NCI-H748 treated with DMSO at 0.1 percent for 48 hours (cell line): ENCODE measurements at places on chromosomes 13 and 19.

DNA sequence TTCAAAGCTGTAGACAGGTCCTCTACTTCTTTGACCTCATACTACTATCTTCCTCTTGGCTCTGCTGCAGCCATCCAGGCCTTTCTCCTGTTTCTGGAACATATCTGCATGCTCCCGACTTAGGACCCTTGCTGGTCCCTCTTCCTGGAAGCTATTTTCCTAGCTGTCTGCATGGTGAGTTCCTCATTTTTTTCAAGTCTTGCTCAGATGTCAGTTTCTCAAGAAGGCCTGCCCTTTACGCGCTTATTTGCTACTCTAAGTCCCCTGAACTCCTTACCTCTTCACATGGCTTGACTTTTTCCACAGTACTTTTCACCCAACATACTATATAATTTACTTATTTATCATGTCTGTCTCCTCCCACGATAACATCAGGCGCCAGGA lies 31.4 kb downstream of the DNAJC3 start:
- DNase-seq = no peak

- DNase-seq = no peak
These were observed 10.1 kb downstream of the KCNN1 start for GRCh38 chr19:17977021-17977420.

- DNase-seq = no peak
These were observed 52.2 kb downstream of the PEPD start for GRCh38 chr19:33469171-33470039.

DNA sequence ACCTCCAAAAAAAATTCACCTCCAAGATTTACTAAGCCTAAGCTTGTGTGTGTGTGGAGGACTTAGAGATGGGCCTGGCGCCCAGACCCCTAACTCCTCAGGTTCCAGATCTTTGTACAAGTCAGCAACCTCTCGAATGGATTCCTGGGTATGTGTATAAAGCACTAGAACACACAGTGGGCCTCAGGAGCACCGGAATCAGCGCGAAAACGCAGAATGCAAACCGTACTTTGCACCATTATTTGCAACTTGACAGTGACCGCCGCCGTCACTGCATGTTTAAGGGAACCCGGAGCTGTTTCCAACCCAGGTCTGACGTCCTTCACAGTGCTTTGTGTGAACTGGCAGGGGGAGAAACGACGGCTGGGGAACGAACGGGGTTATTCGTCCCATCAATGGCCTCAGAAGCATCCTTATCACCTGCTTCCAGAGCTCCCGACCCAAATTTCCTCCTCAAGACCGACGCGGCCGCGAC lies 688 bp downstream of the ZNF606 start:
- no peak for DNase-seq

- DNase-seq = no peak
These were observed 36.3 kb downstream of the EFNB2 start for GRCh38 chr13:106499113-106499512.

- peak; percentile 55 for DNase-seq
These were observed 16.1 kb upstream of the RASA3 start for GRCh38 chr13:114148521-114148855.

GRCh38 chr19:996051-996838 lies 4.0 kb upstream of the GRIN3B start:
- DNase-seq = no peak

- peak; percentile 19 for DNase-seq
These were observed 1623.4 kb upstream of the PRR20A start for GRCh38 chr13:55517312-55517711.

DNA sequence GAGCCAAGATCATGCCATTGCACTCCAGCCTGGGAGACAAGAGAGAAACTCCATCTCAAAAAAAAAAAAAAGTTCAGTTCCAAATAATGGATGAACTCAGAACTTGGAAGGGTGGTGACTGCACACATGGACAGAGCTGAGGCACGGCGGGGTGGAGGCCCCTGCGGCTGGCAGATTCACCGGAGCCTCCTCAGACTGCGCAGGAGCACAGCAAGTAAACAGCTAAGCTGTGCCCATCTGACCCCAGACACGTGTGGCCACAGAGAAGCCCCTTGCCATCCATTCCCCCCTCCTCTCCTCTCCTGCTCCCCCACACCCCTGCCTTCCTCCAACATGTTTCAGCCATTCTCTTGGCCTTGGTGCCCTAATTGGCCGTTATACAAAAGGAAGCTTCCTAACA lies 15.6 kb upstream of the PROZ start:
- no peak for DNase-seq

DNA sequence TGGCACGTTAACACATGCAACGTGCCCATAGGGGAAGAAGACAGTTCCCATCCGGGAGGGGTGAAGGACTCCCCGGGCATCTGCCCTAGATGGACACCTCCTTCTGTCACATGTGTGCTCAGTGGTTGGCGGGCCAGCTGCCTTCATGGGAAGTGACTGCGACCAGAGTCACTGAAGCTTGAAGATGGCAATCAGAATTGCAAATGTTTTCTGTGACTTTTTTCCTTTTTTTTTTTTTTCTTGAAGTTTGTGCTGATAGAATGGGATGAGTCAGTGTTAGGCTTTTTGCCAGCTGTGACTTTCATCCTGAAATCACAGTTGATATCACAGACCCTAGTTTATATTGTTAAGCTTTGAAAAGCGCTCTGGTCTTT lies 109.2 kb upstream of the MCF2L start:
- no peak for DNase-seq

DNA sequence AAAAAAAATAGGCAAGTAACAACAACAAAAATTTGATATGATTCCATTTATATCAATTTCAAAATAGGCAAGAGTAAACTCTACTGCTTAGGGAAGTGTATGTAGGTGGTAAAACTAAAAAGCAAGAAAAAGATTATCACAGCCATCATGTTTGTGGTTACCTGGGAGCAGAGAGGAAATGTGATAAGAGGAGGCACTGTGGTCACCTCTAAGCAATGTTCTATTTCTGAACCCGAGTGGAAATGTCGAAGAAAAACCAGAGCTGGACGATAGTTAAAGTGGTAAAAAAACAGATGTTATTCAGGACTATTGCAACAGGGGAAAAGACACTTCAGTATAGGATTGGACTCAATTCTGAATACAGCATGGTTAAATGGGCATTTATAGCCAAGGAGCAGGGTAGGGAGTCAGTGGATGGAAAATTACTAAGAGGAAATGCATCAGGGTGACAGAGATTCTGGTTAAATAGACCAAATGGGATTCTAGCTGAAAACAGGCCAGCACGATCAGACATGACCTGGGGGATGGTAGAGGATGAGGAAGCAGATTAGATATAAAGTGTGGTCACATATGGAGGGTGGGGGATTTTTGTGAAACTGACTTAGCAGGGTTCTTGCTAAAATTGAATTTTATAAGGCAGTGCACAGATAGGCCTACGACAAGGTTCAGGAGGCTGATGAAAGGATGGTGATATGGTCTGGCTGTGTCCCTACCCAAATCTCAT lies 6.0 kb upstream of the TEX30 start:
- DNase-seq = no peak

GRCh38 chr19:20928371-20928770 lies 5.3 kb downstream of the ZNF85 start:
- DNase-seq = no peak

GRCh38 chr19:28744943-28745342 lies 468.0 kb downstream of the UQCRFS1 start:
- DNase-seq = no peak

DNA sequence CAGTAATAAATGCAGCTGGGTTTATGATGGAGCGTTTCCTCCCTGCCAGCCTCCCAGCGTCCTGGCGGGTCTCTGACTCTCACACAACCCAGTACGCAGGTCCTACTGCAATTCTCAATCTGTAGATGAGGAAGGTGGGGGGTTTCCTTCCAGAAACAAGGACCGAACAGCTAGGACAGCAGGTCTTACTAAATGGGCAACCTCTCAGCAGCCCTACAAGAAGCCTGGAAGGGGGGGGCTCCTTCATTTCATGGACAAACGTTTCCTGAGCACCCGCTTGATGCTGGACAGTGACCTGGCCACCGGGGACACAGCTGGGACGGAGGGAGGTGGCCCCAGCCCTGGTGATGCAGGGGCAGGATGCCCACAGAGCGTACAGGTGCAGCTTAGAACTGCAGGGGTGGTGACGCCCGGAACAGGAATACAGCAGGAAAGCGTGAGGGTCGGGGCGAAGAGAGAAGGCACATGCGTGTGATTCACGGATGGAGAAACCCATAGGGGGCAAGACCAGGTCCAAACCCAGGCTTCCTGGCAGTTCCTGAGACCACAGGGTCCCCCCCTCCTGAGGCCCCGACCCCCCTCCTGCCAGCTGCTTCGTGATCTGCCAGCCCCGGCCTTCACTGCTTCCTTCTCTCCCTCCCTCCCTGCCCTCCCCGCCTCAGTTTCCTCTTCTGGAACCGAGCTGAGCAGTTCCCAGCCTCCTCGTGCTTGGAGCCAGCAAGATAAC lies 732 bp upstream of the C2CD4C start:
- peak; percentile 59 for DNase-seq

DNA sequence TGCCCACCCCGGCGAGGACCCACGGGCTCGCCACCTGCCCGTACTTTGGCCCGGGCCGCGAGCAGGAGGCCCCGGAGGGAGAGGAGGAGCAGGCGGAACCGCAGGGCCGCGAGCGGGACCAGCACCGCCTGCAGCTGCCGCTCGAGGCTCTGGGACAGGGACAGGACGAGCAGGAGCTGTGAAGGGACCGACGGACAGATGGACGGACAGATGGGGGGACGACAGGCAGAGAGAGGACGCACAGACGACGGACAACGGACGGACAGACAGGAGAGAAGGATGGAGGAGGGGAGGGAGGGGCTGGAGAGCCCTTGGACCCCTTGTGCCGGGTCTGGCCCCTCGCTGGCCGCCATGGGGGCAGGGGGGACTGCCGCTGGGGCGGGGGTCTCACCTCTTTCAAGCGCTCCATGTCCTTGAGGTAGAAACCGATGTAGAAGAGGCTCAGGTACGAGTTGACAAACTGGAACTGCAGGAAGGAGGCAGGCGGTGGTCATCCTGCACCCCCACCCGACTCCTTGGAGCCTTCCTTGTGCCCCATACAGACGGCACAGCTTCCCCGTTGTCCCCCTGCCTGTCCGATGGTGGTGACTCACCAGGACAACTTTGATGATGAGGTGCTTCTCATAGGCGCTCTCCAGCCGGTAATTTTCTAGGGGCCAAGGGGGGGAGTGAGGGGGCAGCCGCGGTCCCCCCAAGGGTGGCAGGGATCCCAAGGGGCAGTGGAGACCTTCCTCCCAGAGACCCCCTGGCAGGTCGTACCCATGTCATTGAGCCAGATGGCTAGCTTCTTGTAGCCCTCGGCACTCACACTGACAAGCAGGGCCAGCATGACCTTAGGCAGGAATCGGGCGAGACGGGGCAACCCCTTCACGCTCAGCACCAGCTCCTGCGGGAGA lies 5.0 kb downstream of the ANO8 start:
- DNase-seq = no peak

DNA sequence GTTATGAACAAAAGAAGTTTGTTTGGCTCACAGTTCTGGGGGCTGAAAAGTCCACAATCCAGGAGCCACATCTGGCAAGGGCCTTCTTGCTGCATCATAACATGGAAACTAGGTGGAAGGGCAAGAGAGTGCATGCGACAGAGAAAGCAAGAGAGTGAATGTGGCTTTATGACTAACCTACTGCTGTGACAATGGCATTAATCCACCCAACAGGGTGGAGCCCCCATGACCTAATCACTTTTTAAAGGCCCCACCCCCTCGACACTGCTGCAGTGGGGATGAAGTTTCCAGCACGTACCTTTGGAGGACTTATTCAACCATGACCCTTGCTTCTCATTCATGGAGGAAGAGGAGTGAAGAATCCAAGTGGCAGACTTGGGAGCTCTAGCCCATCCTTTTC lies 30.0 kb upstream of the RFXAP start:
- no peak for DNase-seq
